ENCODE measurements at places on chromosomes 3 and 15. TPM values are rescaled to one million over a fixed set of nuclear protein-coding genes. Genes with fewer than 3 reads are reported as not detected.

DNA sequence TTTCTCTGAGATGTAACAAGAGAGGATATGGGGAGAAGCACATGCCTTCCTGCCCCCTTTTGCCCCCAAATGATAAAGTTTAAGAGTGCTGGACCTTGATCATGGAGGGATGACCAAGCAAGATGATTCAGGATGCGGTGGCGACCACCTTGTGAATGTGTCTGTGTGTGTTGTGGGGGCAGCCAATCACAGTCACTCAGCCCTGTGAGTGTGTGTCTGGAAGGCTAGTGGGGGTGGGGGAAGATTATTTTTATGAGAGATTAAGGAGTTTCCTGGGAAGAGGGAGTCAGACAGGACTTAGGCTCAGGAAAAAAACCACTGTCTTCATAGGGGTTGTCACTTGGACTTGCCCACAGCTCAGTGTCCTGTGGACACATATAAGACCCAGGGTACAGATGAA lies 57.8 kb upstream of the KY start:
- DNase-seq: no peak

LMAN1L gene
- not detected for polyA plus RNA-seq

SEMA7A gene
- 6.6 TPM for polyA plus RNA-seq

DNA sequence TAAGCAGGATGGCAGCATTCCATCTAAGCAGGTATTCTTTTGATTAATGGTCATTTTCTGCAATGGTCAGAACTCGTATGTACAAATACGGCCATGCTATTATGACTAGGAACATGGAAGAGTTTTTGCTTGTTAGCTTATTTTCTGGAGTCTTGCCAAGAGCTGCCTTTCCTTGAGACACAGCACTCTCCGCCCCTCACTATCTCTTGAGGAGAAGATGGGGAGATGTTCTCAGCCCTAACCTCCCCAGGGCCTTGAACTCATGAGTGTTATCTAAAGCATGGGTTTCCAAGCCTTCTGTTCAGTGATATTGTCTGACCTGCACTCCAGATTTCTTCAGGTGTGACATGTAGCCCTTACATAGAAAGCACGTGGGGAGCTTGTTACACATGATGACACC lies 65.9 kb upstream of the ACTC1 start:
- no peak for DNase-seq

AADACL2 gene
- 0.14 TPM for polyA plus RNA-seq

DNA sequence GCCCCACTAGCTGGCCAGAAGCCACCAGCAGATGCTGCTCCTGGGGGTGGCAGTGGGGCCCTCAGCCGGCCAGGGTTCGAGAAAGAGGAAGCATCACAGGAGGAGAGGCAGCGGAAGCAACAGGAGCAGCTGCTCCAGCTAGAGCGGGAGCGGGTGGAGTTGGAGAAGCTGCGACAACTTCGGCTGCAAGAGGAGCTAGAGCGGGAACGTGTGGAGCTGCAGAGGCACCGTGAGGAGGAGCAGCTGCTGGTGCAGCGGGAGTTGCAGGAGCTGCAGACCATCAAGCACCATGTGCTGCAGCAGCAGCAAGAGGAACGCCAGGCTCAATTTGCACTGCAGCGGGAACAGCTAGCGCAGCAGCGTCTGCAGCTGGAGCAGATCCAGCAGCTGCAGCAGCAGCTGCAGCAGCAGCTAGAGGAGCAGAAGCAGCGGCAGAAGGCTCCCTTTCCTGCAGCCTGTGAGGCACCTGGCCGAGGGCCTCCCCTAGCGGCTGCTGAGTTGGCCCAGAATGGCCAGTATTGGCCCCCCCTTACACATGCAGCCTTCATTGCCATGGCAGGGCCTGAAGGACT lies 17.5 kb upstream of the APEH start:
- no peak for DNase-seq

SPESP1 gene
- 0.89 TPM for polyA plus RNA-seq

ST3GAL6 gene
- 13.6 TPM for polyA plus RNA-seq

TM6SF1 gene
- 11.8 TPM for polyA plus RNA-seq

DNA sequence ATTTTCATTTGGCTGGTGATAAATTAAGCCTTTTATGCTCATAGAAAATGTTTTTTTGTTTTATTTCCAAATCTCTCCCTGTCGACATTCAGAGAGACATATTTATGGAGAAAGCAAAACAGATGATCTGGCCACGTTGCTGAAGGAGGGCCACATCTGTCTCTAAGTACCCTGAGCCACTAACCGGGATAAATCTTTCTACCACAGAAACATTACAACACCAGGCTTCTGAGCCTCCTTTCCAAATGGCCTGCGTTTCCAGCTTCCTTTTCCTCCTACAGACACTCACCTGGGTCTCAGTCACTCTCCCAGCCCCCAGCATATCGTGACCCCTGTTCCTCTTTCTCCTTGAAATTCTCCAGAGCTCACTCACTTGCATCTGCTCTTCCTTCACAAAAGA lies 161.0 kb downstream of the ARRDC4 start:
- no peak for DNase-seq

- DNase-seq: peak; percentile 64
Observed at GRCh38 chr15:72722071-72722696, 36.2 kb downstream of the BBS4 start.

- DNase-seq: no peak
Observed at GRCh38 chr3:115961380-115961779, 338.1 kb downstream of the GAP43 start.

DNA sequence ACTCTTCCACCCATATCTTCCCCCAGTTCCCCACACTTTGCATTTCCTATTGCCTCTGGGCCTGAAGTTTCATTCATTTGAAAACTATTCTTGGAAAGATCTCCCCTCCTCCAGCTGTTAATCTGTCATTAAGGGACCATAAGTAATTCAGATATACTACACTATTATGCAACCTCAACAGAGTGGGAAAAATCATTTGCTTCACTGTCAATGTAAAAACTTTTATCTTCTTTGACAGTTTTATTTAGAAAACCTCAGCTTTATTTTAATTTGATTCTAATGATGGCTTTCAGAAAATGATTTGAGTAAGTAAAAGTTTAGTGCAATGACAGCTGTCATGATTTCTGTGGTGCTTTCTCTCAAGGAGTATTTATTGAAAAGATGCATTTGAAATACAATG lies 435.3 kb upstream of the KCNMB2 start:
- peak; percentile 84 for DNase-seq

TMOD2 gene
- 1.5 TPM for polyA plus RNA-seq

GRCh38 chr3:52615166-52615565 lies 70.5 kb downstream of the PBRM1 start:
- DNase-seq: peak; percentile 68

DNA sequence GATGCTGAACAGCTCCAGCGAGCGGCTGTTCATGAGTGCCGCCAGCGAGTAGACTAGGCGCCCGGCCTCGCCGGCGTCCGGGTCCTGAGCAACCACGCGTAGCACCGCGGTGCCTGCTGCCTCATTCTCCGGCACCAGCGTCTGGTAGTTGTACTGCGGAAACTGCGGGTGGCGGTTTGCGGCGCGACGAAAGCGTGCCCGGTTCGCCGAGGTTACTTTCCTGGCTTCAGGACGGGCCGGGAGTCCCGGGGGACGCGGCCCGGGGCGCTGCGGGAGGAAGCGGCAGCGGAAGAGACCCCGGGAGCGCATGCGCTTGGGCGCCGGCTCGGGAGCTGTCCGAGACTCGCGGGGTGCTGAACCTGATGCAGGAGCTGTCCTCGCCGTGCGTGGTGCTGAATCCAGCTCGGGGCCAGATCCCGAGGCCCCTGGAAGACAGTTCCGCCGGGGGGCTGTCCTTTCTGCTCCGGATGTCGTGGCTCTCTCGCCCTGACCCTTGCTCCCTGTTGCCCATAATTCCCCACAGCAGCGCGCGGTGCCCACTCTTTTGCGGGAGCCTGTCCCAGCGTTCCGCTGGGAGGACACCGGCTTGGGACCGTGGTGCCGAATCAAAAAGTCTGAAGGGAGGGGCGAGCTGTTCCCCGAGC lies 1.1 kb downstream of the CELSR3 start:
- peak; percentile 80 for DNase-seq

- DNase-seq: no peak
Observed at GRCh38 chr15:81885135-81885534, 160.7 kb downstream of the MEX3B start.

DNA sequence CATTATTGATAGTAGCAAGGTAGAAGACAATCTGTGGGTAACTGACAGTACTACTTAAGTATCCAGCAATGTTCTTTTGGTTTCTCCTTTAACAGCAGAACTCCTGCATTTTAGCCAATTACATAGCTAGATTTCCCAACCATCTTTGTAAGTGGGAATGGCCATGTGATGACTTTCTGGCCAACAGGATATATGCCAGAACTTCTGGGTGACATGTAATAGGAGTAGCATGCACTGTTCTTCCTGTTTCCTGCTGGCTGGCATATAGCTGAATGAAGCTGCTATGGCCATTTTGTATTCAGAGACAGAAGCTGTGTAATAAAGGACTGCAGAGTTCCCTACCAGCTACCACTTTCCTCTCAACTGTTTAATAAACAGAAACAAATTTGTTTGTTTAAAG lies 18.0 kb downstream of the SPICE1 start:
- no peak for DNase-seq

FBXO22 gene
- polyA plus RNA-seq: 8.6 TPM

DNA sequence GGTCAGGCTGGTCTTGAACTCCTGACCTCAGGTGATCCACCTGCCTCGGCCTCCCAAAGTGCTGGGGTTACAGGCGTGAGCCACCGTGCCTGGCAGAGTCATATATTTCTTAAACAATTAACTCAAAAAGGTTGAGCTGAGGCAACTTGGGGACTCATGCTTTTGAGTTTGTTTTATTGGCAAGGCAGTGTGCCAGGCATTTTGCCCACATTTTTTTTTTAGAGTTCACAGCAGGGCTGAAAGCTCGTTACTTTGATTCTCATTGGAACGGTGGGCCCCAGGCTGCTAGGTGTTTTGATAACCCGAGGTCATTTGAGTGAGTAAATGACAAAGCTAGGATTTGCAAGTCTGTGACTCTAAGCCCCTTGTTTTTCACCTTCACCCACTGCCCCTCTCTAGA lies 76.2 kb downstream of the CCK start:
- DNase-seq: no peak

DNA sequence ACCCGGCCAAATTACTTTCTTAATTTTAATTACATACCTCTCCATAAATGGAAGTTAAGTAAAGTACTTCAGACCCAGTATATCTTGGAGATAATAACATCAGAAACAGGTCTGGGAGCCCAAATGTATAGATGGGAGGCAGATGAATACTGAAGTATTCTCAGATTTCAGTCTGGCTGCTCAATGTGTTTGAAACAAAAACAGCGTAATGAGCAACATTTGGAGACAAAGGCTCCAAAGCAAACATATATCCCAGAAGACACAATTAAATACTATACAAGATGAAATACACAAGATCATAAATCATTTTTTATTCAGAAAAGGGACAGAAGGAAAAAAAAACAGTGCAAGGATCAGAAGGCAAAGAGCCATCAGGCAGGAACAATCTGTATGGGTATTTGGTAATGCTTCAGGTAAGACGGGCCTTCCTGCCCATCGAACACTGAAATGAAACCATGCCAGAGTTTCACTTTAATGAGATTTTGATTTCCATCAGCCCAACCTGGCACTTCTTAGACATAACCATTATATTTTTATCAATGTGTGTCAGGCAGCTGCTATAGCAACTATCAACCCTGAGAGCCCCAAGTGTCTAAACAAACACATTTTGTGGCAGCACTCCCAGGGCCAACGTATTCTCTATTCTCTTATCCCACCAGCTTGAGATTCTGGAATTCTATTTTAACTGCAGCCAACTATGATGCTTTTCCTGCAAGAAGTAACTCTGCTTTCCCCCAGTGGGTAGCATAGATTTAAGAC lies 210.8 kb downstream of the STT3B start:
- peak; percentile 60 for DNase-seq

MUC13 gene
- polyA plus RNA-seq: 6.6 TPM

DNA sequence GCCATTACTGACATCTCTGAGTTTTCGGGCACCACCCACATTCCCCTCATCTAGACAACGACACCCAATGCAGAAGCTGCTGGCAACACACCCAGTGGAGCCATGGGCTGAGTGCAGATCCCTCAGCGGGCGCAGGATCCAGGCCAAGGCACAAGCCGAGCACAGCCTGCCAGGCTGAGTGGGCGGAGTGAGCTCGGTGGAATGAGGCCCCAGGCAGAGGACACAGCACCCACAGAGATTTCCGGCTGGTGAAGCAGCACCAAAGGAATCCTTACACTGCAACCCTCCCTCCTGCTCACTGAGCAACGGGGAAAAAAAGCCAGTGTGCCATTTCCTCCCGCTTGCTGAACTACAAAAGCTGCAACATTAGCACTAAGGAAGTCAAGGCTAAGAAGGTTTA lies 34.3 kb downstream of the ZMAT3 start:
- DNase-seq: no peak

PRICKLE2 gene
- 4.1 TPM for polyA plus RNA-seq

- no peak for DNase-seq
Observed at GRCh38 chr3:8553405-8553804, 51.8 kb downstream of the LMCD1 start.

GOLGA8N gene
- 2.0 TPM for polyA plus RNA-seq

DNA sequence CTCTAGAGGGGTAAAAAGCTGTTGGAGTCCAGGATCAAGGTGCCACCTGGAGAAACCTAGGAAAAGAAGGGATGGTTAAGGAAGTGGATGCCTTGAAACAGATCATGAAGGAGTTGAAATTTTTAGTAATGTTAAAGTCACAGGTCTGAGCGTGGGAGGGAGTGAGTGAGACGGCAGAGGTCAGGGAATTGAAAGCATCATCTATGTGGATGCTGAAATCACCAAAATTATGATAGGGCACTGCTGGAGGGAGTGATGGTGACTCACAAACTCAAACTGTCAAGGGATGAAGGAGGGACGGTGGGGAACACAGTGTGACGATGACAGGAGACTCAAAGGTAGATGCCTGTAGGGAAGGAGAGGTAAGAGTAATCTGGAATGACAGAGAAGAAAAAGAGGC lies 205.7 kb downstream of the OSBPL10 start:
- DNase-seq: no peak

MFAP1 gene
- polyA plus RNA-seq: 21.8 TPM

- DNase-seq: peak; percentile 31
Observed at GRCh38 chr3:19348941-19349564, 200.7 kb downstream of the KCNH8 start.

DNA sequence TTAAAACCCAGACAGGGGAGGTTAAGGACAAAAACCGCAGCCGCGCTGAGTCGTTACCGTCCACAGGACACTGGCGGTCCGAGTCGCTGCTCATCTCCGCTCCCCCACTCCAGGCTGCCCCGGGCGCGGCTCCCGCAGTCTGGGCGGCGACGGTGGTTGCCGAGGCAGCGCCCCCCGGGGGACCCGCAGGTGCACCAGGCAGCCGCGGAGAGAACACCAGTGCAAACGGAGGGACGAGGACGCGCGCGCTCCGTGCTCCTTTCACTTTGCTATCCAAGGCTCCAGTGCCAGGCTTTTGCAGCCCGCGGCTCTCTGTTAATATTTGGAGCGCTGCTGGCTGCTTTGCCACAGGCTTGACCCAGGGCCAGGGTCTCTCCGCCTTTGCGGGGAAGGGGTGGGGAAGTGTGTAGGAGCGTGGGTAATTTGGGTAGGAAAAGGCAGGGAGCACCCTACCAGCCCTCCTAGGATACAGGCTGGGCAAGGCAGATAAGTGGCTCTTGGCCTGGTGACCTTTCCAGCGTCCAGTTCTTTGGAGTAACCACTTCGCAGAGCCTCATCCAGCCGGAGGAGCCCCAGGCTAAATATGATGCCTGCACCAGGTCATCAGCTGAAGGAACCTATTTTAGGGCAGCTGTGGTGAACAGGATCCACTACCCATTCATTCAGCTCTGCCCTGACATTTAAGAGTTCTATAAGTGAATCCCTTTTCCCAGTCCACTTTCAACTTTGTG lies at the start of gene GADL1:
GADL1 (minus strand) TSS at position 141 of the 731 bp plus-strand sequence; CDS start at position 94, 47 bp downstream.
- DNase-seq: peak; percentile 60

Measured in lung (tissue), 17 donors.